Memory B cell (primary cell): ENCODE measurements at places on chromosomes 6 and 20.

DNA sequence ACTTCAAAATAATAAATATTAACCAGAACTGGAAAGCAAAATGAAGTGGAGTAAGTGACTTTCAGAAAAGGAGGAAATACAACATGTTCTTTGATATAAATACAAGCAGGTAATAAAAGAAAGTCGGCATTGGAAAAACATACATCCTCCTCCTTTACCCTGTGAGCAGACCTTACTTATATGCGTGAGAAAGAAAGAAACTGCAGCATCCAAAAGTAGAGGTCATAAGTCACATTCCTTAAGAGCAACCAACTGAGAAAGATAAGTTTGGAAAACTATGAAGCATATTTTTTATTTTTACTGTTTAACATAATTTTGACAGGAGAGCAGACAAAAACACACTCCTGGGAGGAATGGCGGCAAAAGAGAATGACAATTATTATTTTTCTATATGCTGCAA, 155.5 kb downstream of the HACE1 start:
- no peaks in the 10 kb centered on the region for H3K36me3 ChIP-seq
- H3K27me3 ChIP-seq: no peaks in the 10 kb centered on the region
- H3K4me1 ChIP-seq: peaks cover 3% of the 10 kb centered on the region
- no peak overlapping the region for H3K27ac ChIP-seq
- no peak overlapping the region for H3K4me3 ChIP-seq

DNA sequence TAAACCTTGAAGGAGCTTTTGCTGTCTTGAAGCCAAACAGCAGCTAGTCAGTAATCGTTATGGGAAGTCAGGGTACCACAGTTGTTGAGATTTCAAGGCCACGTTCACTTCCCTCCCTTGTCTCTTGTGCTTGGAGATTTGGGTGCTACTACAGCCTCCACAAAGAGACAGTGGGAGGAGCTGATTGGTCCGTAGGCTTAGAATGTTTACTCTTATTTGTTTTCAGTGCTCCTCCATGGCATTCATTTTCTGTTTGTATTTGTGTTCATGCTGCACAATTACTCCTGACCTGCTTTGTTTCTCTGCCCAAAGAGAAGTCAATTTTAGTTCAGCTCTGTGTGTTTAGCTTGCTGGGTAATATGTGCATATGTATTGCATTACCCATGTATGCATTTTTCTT, 147.7 kb downstream of the PRL start:
- peaks cover 3% of the 10 kb centered on the region for H3K4me1 ChIP-seq
- H3K27me3 ChIP-seq: no peaks in the 10 kb centered on the region
- DNase-seq: no peak
- no peak overlapping the region for H3K4me3 ChIP-seq
- H3K36me3 ChIP-seq: no peaks in the 10 kb centered on the region
- no peak overlapping the region for H3K27ac ChIP-seq

GRCh38 chr20:10965936-10966470, 292.2 kb upstream of the JAG1 start:
- no peaks in the 10 kb centered on the region for H3K27me3 ChIP-seq
- no peak overlapping the region for H3K27ac ChIP-seq
- no peak overlapping the region for H3K4me3 ChIP-seq
- no peaks in the 10 kb centered on the region for H3K4me1 ChIP-seq
- H3K36me3 ChIP-seq: no peaks in the 10 kb centered on the region
- no peak for DNase-seq

DNA sequence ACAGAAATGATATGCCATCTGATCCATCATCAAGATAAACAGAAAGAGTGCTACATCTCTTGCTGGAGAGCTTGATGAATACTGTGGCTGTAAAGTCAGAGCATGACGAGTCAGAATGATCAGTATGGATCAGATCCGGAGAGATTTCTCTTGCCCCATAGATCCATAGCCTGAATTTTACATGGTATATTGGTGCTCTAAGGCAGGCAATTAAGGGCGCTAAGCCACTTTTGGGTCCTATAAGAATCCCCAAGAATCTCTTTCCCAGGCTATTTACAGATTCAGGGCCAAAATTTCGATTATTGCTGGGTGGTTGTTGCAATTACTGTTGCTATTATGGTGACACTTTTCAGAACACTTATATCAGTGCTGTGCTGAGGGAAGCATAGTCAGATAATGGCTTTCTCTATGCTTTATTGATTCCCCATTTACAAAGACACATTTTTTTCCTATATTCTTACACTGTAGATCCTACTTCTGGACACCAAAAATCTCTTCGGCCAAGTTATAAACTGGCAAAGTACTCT, 94.4 kb downstream of the ADGRB3 start:
- no peak overlapping the region for H3K27ac ChIP-seq
- no peaks in the 10 kb centered on the region for H3K27me3 ChIP-seq
- H3K4me1 ChIP-seq: no peaks in the 10 kb centered on the region
- no peaks in the 10 kb centered on the region for H3K36me3 ChIP-seq
- H3K4me3 ChIP-seq: no peak overlapping the region
- DNase-seq: no peak
